NCI-H510A treated with DMSO at 0.1 percent for 48 hours (cell line): ENCODE measurements at places on chromosomes 5 and 9.

DNA sequence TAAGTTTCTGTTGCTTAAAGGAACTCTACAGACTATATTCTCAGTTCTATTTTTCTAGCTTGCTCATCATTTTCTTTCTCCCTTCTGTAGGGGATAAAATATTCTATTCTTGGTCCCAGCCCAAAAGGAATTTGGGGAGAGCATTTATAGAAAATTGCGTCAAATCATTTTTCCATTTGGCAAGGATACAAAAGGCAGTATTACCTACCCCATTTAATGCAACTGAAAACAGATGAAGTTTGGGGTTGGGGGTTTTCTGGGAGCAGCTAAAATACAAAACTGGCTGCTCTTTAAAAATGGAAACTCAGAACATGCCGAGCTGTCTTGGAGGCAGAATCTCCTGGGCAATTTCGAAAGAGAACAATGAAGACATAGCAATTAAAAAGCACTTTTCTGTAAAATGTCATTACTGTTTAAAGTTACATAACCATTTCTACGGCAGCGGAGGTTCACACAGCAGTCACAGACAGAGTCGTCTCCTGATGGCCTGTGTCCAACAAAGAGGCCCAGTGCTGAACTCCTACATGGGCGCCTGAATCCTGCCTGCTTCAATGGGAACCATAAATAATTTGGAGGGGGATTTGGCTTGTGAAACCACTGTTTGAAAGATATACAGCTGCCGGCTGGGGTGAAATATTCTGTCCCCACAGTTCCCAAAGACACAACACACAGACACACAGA, 152.4 kb downstream of the BRINP1 start:
- no peak for DNase-seq

DNA sequence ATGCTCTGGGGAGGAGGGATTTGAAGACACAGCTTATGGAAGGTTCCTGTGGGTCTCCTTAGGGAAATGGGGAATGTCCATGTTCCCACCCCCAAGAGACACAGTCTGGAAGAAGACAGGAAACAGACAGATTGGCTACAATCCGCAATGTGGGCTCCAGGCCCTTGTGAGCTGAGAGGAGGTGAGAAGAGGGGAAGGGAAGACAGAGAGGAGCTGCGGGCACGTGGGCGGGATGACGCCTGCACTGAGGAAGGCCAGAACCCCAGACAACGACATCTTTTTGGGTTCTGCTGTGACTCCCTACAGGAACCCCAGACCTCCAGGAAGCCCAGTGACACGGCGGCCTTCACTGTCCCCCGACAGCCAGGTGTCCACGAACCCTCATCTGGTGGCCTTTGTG, 29.9 kb upstream of the NKD2 start:
- no peak for DNase-seq

GRCh38 chr9:96152550-96152949, 149.4 kb downstream of the HSD17B3 start:
- no peak for DNase-seq

GRCh38 chr9:121819428-121820231, 168.2 kb downstream of the DAB2IP start:
- DNase-seq = peak; percentile 30

GRCh38 chr9:127049044-127049443, 73.4 kb downstream of the ANGPTL2 start:
- no peak for DNase-seq

DNA sequence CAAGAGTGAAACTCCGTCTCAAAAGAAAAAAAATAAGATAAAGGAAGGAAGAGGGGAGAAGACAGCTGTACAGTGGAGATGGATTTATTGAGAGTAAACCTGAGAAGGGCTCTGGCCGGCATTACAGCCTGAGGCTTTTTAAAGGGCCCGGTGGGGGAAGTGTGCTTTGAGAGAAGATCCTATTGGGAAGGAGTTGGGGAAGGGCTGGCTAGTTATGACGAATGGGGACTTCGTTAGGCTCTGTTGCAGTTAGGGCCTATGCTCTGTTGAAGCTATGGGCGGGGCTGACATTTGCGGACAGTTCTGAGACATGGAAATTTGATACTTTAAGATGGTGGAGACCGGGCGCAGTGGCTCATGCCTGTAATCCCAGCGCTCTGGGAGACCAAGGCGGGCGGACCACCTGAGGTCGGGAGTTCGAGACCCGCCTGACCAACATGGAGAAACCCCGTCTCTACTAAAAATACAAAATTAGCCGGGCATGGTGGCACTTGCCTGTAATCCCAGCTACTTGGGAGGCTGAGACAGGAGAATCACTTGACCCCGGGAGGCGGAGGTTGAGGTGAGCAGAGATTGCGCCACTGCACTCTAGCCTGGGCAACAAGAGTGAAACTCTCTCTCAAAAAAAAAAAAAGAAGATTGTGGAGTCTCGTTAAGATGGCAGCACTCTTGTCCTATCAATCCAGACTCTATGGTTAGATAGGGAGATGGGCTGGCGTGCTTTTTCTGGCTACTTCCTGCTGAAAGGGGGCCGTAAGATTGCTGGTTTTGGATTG, 33.2 kb downstream of the C9orf50 start:
- peak; percentile 92 for DNase-seq
